ENCODE measurements at places on chromosomes 2 and 18.

DNA sequence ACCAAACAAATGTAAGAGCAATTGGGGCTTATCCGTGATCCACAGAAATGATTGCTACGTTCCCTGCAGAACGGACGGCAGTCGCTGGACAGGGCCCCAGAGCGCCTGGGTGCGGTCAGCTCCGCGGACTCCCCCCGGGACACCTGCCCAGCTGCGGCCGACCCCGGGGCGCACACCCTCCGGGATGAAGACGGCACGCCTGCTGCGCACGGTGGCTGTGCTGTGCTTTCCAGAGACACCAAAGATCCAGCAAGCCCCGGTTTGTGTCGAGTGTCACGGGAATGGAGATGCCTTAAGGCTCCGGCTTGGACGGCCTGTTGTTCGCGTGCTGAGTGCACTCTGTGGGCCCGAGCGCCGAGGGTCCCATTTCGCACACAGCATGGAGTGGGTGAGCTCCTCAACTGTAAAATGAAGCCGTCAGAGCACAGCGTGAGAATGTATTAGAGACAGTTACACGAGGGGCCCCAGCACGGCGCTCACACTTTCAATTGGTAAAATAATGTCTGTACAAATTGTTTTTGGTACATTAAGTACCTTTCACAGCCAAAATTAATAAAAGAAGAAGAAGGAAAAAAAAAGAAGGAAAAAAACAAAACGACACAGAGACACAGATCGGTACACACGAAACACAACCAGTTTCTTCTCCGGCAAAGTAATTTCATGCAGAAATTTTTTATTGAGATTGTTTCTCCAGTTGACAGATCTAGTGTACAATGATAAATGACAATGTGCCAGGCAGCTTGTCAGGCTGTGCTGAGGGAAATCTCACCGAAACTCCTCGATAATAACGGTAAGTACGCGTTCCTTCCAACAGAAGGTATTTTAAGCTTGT is 615.8 kb upstream of the SALL3 start:
- no peak for DNase-seq

- DNase-seq, result no peak
Observed at GRCh38 chr2:64179582-64180321, 35.5 kb upstream of the PELI1 start.

DNA sequence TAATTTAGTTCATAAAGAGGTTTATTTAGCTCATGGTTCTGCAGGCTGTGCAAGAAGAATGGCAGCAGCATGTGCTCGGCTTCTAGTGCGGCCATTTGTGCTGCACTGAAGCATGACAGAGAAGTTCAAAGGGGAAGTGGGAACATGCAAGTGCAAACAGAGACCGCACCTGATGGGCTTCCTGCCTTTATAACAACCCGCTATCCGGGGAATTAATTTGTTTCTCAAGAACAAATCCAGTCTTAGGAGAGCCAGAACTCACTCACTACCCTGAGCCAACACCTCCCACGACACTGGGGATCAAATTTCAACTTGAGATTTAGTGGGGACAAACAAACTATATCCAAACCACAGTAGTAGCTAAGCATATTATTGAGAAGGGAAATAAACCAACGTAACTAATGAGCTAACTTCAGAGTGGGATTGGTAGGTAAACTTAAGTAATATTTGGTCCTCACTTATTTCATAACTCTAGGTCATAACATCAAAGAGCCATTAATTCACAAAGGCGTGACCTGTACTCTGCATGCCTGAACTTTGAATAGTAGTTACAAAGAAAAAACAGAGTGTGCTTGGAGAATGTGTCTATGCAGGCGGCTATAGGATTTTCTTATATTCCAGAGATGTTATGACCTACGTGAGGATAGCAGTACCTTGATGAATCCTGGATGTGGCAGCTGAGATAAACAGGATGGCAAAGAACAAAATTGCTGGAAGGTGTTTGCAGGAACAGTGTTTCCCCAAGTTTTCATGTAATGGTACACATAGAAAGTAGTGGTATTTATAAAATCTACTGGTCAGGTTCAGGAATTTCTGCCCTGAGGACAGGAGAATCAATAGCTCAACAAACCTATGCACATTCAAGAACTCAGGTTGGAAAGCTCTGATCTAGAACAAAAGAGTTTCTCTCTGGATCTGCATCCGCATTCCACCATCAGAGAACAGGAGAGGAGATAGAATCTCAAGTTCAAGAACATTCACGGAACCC is 845.9 kb upstream of the ID2 start:
- DNase-seq, result no peak

GRCh38 chr2:165067643-165068486 is 112.5 kb upstream of the SLC38A11 start:
- no peak for DNase-seq

- no peak for DNase-seq
Observed at GRCh38 chr2:177413703-177414102, 21.1 kb downstream of the AGPS start.

- no peak for DNase-seq
Observed at GRCh38 chr2:240795454-240795853, 24.6 kb downstream of the KIF1A start.

GRCh38 chr2:142463047-142463446 is 332.2 kb upstream of the LRP1B start:
- DNase-seq, result no peak

- DNase-seq, result no peak
Observed at GRCh38 chr2:57876313-57876712, 170.3 kb upstream of the VRK2 start.

GRCh38 chr2:1306687-1307516 is 106.4 kb upstream of the TPO start:
- DNase-seq, result no peak

Data from stimulated activated CD4-positive, alpha-beta T cell treated with anti-CD3 and anti-CD28 coated beads, TNF-alpha, amount 100 ng/mL, for 1 hour (primary cell).